ENCODE measurements at places on chromosomes 1 and 21. TPM values are rescaled to one million over a fixed set of nuclear protein-coding genes. Genes with fewer than 3 reads are reported as not detected.
A peak's percentile ranks its signal among the peaks of the same experiment; 100 is the strongest.

Gene TBX15
- total RNA-seq = 0.42 TPM

Gene FCRLA
- not detected for total RNA-seq

DNA sequence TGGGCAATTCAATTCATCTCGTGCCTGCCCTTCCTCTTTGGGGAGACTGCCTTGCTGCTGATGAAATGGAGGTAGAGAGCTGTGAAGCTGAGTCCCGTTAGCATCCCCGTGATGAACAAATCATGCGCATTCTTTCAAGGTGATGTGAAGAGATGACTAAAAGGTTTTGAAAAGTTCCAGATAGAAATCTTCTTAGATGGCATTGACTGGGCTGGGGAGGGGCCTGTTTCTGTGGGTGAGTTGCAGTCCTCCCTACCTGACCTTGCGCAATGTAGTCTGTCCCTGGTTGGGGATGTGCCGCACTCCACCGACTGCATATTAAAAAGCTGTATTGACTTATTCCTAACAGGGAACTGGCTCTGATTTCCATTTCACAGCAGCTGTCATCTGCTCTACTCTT lies 49.6 kb downstream of the ST6GALNAC3 start:
- no peak for DNase-seq

GRCh38 chr21:43919871-43920801 lies 55.1 kb downstream of the AGPAT3 start:
- peak; percentile 45 for DNase-seq

GRCh38 chr1:199678771-199679170 lies 348.7 kb upstream of the NR5A2 start:
- no peak for DNase-seq

GRCh38 chr1:67560580-67561255 lies 124.3 kb upstream of the GADD45A start:
- DNase-seq = no peak

- DNase-seq = no peak
Observed at GRCh38 chr1:176208034-176208433, 948 bp upstream of the COP1 start.

Data from H1 (cell line).